ENCODE measurements at places on chromosomes 3 and 15. TPM values are rescaled to one million over a fixed set of nuclear protein-coding genes. Genes with fewer than 3 reads are reported as not detected.

The BLM gene
- total RNA-seq, result 50.2 TPM

The B3GNT5 gene
- 0.67 TPM for total RNA-seq

GRCh38 chr15:93460717-93461116 lies 371.7 kb upstream of the RGMA start:
- no peak overlapping the region for H3K27ac ChIP-seq
- H3K4me1 ChIP-seq, result no peaks in the 10 kb centered on the region
- no peak overlapping the region for H3K4me3 ChIP-seq
- H3K27me3 ChIP-seq, result no peaks in the 10 kb centered on the region
- DNase-seq, result no peak

GRCh38 chr3:160044121-160044520 lies 55.5 kb downstream of the IL12A start:
- DNase-seq, result no peak
- peaks cover 18% of the 10 kb centered on the region for H3K27me3 ChIP-seq
- peaks cover 5% of the 10 kb centered on the region for H3K4me1 ChIP-seq
- no peak overlapping the region for H3K4me3 ChIP-seq

- peak overlapping the region; percentile 93 for H3K4me3 ChIP-seq
- peaks cover 40% of the 10 kb centered on the region for H3K4me1 ChIP-seq
- H3K27ac ChIP-seq, result peak overlapping the region; percentile 94
- H3K36me3 ChIP-seq, result peaks cover 24% of the 10 kb centered on the region
Observed at GRCh38 chr15:68054628-68055223, 611 bp downstream of the PIAS1 start.

The THAP10 gene
- not detected for total RNA-seq

The EXD1 gene
- total RNA-seq, result not detected

Measured in activated CD4-positive, alpha-beta T cell treated with anti-CD3 and anti-CD28 coated beads, Interleukin-2, amount 10 ng/mL, durations not matched to agents 7 days and 5 days (primary cell).